Type B pancreatic cell (in vitro differentiated cells): ENCODE measurements at places on chromosomes 6 and 20.

DNA sequence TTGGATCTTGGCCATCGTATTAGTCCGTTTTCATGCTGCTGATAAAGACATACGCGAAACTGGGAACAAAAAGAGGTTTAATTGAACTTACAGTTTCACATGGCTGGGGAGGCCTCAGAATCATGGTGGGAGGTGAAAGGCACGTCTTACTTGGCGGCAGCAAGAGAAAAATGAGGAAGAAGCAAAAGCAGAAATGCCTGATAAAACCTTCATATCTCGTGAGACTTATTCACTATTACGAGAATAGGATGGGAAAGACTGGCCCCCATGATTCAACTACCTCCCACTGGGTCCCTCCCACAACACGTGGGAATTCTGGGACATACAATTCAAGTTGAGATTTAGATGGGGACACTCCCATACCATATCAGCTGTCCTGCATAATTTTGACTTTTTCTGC lies 20.1 kb upstream of the REPS1 start:
- H3K27ac ChIP-seq: no peak overlapping the region
- no peak overlapping the region for H3K4me3 ChIP-seq
- H3K27me3 ChIP-seq: peaks cover 3% of the 10 kb centered on the region
- no peaks in the 10 kb centered on the region for H3K36me3 ChIP-seq
- DNase-seq: no peak
- peaks cover 4% of the 10 kb centered on the region for H3K4me1 ChIP-seq

GRCh38 chr20:38246357-38247165 lies 14.0 kb downstream of the KIAA1755 start:
- H3K4me1 ChIP-seq: peaks cover 11% of the 10 kb centered on the region
- no peaks in the 10 kb centered on the region for H3K27me3 ChIP-seq
- H3K36me3 ChIP-seq: no peaks in the 10 kb centered on the region
- H3K27ac ChIP-seq: no peak overlapping the region
- H3K4me3 ChIP-seq: no peak overlapping the region

DNA sequence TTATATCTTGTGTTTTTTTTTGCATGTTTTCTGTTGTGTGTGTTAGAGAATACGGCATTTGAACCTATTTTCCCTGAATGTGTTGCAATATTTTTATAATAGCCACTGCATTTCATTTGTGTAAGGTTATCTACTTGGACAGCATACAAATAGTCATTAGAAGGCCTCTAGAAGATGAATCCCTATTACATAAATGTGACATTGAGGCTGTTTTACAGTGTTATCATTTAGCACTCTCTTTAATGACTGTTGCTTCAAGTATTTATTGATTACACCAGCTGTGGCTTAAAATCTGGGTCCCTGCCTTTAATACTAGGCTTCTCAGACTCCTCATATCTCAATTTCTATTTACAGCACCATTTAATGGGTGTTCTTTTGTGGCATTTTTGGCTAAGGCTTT lies 465.8 kb downstream of the FRK start:
- DNase-seq: no peak
- no peaks in the 10 kb centered on the region for H3K36me3 ChIP-seq
- H3K4me3 ChIP-seq: no peak overlapping the region
- H3K27me3 ChIP-seq: no peaks in the 10 kb centered on the region
- H3K27ac ChIP-seq: no peak overlapping the region

DNA sequence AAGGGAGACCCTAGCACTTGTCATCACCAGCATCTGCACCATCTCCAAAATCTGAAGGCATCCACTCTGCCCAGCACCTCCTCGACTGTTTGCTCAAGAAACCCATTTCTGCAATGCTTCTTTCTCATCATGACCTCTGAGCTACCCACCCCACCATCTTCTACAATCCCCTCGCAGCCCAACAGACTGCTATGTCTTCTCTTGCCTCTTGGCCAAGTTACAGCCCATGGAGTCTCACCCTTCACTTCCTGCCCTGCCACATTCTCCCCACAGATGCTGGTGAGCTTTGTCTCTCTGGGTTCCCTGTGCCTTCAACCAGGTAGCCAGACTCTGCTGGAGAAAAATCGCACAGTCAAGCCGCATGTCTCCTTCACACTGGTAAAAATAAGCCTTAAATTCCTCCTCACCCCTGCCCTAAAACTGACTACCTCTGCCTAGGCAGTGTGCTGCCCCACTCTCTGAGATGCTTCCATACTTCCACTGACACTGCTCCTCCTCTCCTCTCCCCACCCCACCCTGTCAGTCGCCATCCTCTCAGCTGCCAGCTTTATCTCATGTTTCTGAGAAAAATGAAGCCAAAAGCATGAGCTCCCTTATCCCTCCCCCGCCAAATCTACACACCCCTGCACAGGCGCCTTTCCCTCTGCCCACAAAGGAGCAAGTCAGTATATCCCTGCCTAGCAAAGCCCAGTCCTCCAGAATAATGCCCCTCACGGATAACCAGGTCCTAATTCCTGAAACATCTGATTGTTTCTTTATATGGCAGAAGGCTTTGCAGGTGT lies 2.3 kb upstream of the TXNDC5 start:
- no peak overlapping the region for H3K4me3 ChIP-seq
- DNase-seq: no peak
- H3K4me1 ChIP-seq: peaks cover 8% of the 10 kb centered on the region
- peaks cover 2% of the 10 kb centered on the region for H3K27me3 ChIP-seq

- peak overlapping the region; percentile 94 for H3K4me3 ChIP-seq
- peaks cover 39% of the 10 kb centered on the region for H3K36me3 ChIP-seq
- no peaks in the 10 kb centered on the region for H3K27me3 ChIP-seq
- peak overlapping the region; percentile 7 for H3K27ac ChIP-seq
- H3K4me1 ChIP-seq: peaks cover 36% of the 10 kb centered on the region
- DNase-seq: no peak
Measured at GRCh38 chr6:18260448-18261106, 3.8 kb downstream of the DEK start.

- no peaks in the 10 kb centered on the region for H3K27me3 ChIP-seq
- H3K27ac ChIP-seq: peak overlapping the region; percentile 35
- H3K4me1 ChIP-seq: peaks cover under 1% of the 10 kb centered on the region
- H3K36me3 ChIP-seq: no peaks in the 10 kb centered on the region
Measured at GRCh38 chr6:90216072-90216977, 80.3 kb downstream of the BACH2 start.
